ENCODE measurements at places on chromosomes 6 and 20.
A peak's percentile ranks its signal among the peaks of the same experiment; 100 is the strongest.

DNA sequence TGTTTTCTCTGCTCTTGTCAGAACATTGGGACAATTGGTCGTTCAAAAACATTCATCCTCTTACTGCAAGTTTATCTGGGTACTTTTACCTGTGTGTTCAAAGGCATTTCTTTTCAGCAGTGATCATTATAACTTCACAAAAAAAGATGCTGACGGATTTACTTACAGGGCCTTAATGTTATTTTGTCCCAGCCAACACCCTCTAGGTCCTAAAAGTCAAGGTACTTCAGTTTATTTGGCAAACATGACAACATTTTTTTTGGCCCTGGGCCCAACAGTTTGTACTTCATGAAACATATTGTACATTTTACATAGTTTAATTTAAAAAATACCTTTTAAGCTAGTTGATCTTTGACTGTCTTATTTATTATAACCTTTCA, 241.2 kb upstream of the TAB2 start:
- peaks cover 15% of the 10 kb centered on the region for H3K4me1 ChIP-seq
- no peaks in the 10 kb centered on the region for H3K27me3 ChIP-seq
- no peaks in the 10 kb centered on the region for H3K36me3 ChIP-seq
- H3K4me3 ChIP-seq = no peak overlapping the region
- DNase-seq = no peak

- peak overlapping the region; percentile 83 for H3K27ac ChIP-seq
- DNase-seq = peak; percentile 92
- no peaks in the 10 kb centered on the region for H3K27me3 ChIP-seq
- peaks cover 20% of the 10 kb centered on the region for H3K4me1 ChIP-seq
- no peaks in the 10 kb centered on the region for H3K36me3 ChIP-seq
Observed at GRCh38 chr6:4316867-4317400, 181.6 kb upstream of the ECI2 start.

- H3K27ac ChIP-seq = no peak overlapping the region
- H3K36me3 ChIP-seq = no peaks in the 10 kb centered on the region
- H3K4me3 ChIP-seq = no peak overlapping the region
- H3K27me3 ChIP-seq = no peaks in the 10 kb centered on the region
Observed at GRCh38 chr6:20661721-20662120, 127.5 kb downstream of the CDKAL1 start.

DNA sequence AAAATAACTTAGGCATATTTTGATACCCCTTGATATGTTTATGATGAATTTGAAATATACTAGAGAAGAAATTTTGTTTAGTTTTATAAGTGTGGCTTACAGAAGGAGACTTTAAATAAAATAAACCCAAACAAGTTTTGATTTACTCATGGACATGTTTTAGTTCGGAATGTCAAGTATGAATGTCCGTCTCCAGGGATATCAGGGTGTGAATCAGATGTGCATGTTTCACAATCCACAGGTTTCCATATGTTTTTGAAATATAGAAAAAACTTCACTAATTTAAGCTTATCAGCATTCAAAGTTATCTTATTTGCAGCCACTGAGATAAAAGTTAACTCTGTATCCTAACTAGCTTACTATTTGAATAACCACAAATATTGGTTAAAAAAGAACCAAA, 51.5 kb downstream of the PLCB1 start:
- H3K27me3 ChIP-seq = no peaks in the 10 kb centered on the region
- DNase-seq = no peak
- no peak overlapping the region for H3K27ac ChIP-seq
- no peak overlapping the region for H3K4me3 ChIP-seq
- H3K4me1 ChIP-seq = peaks cover 2% of the 10 kb centered on the region

All from fibroblast of lung (primary cell).